ENCODE measurements at places on chromosomes 3 and 15. TPM values are rescaled to one million over a fixed set of nuclear protein-coding genes. Genes with fewer than 3 reads are reported as not detected.
A peak's percentile ranks its signal among the peaks of the same experiment; 100 is the strongest.

CASR gene
- not detected for polyA plus RNA-seq

CCR9 gene
- polyA plus RNA-seq, result not detected

PLD1 gene
- polyA plus RNA-seq, result 5.8 TPM

CFAP100 gene
- polyA plus RNA-seq, result not detected

UBAP1L gene
- polyA plus RNA-seq, result 3.0 TPM

GRCh38 chr3:107928084-107928445 is 162.8 kb downstream of the CD47 start:
- DNase-seq, result peak; percentile 9
- no peaks in the 10 kb centered on the region for H3K36me3 ChIP-seq
- peaks cover 14% of the 10 kb centered on the region for H3K4me1 ChIP-seq
- peak overlapping the region; percentile 40 for H3K4me3 ChIP-seq
- no peak overlapping the region for H3K27ac ChIP-seq

DNA sequence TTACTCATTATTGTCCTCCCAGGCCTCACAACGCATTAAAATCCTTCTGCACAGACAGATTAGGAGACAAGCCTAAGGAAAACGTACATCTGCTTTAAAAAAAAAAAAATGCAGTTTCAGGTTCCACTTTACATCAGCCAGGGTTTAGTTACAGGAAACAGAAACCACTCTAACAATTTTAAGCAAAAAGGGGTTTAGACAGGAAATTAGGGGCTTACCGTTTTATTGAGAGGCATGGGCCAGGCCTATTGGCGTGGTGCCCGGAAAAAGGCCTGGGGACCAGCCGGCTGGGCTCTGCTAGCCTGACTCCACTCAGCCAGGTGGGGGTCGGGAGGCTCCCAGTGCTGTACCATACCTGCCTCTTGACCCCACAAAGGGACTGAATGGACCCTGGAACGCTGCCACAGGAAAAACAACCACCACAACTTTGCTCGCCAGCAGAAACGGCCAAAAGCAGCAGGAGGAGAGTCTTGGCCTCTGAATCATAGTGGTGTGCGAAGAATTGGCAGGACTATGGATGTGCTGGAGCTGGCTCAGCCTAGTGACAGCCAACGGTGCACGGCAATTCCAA is 124.3 kb downstream of the CHSY1 start:
- no peaks in the 10 kb centered on the region for H3K36me3 ChIP-seq
- no peaks in the 10 kb centered on the region for H3K27me3 ChIP-seq
- DNase-seq, result peak; percentile 40
- H3K4me1 ChIP-seq, result peaks cover 93% of the 10 kb centered on the region
- H3K27ac ChIP-seq, result peak overlapping the region; percentile 71

DNA sequence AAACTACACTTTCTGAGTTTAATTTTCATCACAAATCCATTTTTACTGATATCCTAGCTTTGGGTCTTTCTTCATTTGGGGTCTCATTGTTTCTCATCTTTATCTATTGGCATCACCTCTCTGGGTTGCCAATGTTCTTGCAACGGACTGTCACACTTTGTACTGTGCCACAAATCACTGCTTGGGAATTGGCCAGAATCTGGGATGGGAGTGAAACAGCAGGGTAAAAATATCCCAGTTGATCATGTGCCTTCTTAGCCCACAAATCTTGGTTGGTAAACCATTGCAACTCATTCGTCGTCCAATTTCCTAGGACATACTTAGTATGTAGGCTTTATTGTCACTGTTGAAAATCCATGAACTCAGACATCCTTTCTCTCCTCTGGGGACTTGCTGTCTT is 698.5 kb downstream of the OTOL1 start:
- H3K27me3 ChIP-seq, result no peaks in the 10 kb centered on the region
- no peaks in the 10 kb centered on the region for H3K36me3 ChIP-seq
- H3K27ac ChIP-seq, result no peak overlapping the region
- no peak overlapping the region for H3K4me3 ChIP-seq
- DNase-seq, result no peak
- no peaks in the 10 kb centered on the region for H3K4me1 ChIP-seq

All from CD14-positive monocyte (primary cell).